ENCODE measurements at places on chromosomes 13 and 19.

- DNase-seq = peak; percentile 15
Observed at GRCh38 chr19:1173159-1173844, 766 bp downstream of the SBNO2 start.

DNA sequence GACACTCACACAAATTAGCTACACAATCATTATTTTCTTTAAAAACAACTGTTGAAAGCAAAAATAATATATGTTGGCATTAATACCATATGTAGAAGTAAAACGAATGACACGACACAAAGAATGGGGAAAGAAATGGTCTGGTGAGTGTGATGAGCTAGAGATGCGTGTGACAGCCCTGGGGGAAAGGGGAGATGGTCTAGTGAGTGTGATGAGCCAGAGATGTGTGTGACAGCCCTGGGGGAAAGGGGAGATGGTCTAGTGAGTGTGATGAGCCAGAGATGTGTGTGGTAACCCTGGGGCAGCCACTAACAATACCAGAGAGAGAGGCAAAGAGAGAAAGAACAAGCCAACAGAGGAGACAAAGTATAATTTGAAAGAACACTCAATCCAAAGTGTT is 22.3 kb upstream of the LAMP1 start:
- no peak for DNase-seq

GRCh38 chr13:30810261-30810701 is 74.9 kb downstream of the ALOX5AP start:
- no peak for DNase-seq

DNA sequence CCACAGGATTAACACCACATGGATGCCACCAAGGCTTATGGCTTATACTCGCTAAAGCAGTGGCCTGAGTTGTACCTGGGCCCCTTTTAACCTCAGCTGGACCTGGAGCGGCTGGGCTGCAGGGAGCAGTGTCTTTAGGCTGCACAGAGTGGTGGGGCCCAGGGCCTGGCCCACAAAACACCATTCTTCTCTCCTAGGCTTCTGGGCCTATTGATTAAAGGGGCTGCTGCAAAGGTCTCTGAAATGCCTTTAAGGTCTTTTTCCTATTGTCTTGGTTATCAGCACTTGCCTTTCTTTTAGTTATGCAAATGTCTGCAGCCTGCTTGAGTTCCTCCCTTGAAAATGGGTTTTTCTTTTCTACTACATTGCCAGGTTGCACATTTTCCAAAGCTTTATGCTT is 973.9 kb upstream of the PRR20A start:
- DNase-seq = no peak

- DNase-seq = no peak
Observed at GRCh38 chr13:93847162-93847561, 620.6 kb downstream of the GPC6 start.

DNA sequence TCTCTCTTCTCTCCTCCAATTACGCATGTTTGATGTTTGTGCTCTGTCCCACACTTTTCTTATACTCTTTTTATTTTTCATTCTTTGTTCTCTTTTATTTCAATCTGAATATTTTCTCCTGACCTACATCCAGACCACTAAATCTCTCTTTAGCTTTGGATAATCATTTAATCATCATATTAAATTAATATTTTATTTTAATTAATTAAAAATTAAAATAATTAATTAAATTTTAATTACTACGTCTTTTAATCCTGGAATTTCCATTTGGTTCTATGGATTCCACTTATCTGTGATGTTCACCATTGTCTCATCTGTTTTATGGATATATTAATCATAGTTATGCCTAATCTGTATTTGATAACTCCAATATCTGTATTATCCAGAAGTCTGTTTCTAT is 62.4 kb downstream of the SPACA7 start:
- DNase-seq = no peak

DNA sequence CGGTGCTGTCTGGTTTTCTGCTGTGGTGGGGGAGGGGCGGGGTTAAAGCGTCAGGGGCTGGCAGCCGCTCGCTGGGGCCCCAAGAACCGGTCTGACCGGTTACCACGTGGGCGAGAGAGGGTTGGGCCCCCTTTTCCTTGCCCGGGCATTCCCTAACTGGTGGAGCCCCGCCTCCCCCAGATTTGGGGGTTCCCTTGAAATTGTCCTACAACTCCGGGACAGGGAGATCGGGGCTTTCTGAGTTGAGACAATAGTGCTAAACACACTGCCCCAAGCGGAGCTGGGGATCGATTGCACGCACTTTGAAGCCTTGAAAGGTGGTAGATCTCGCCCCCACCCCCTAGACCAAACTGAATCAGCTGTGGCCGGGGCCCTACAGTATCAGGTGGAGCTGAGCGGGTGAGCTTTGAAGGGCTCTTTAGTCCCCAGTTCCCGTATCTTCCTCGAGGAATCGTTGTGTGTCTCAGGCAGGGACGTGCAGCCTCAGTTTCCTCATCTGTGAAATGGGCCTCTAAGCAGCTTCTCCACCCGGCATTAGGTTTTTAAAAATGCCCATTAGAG is 4.8 kb downstream of the IER2 start:
- peak; percentile 39 for DNase-seq

- no peak for DNase-seq
Observed at GRCh38 chr13:83470133-83470797, 412.0 kb downstream of the SLITRK1 start.

GRCh38 chr19:7872306-7873204 is 1.6 kb downstream of the PRR36 start:
- no peak for DNase-seq
